ENCODE measurements at places on chromosomes 5 and 9.

DNA sequence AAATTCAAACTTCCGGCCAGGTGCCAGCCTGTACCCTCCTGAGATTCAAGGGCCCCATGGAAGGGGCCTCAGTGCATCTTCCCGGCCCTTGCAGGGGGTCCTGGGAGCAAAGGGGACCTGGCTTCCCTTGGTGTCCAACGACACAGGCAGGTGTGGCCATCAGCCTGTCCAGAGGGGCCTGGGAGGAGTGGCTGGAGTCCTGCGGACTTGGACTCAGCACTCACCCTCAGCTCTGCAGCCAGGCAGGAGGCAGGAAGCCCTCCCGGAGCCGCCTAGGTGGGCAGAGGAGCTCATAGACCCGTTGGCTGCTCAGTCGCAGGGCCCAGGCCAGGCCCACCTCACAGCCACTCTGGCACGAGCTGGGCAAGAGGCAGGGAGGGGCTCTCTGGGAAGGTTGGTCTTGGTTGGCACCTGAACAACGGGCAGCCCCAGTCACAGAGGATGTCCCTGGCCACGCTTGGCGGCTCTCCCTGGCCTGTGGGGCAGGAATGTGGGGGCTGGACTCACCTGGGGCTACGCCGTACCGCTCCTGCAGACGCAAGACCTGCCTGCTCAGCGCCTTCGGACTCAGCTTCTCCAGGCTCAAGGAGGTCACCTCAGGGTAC is 53.8 kb upstream of the NRARP start:
- DNase-seq: no peak

GRCh38 chr5:178411083-178411482 is 178.5 kb upstream of the PHYKPL start:
- DNase-seq: no peak

- DNase-seq: no peak
Measured at GRCh38 chr5:149448831-149449714, 70.0 kb upstream of the IL17B start.

GRCh38 chr5:123265551-123265950 is 157.7 kb downstream of the CEP120 start:
- no peak for DNase-seq

DNA sequence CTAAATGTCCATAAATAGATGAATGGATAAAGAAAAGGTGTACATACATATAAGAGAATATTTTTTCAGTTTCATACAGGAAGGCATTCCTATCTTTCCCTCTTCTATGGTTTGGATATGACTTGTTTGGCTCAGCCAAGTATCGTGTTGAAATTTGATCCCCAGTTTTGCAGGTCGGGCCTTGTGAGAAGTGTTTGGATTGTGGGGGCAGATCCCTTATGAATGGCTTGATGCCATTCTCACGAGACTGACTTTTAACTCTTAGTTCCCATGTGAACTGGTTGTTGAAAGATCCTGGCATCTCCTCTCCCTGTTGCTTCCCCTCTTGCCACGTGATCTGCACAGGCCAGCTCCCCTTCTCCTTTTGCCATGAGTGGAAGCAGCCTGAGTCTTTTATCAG is 421.1 kb upstream of the FTMT start:
- DNase-seq: no peak

GRCh38 chr5:118015511-118015910 is 972.8 kb downstream of the DTWD2 start:
- no peak for DNase-seq

DNA sequence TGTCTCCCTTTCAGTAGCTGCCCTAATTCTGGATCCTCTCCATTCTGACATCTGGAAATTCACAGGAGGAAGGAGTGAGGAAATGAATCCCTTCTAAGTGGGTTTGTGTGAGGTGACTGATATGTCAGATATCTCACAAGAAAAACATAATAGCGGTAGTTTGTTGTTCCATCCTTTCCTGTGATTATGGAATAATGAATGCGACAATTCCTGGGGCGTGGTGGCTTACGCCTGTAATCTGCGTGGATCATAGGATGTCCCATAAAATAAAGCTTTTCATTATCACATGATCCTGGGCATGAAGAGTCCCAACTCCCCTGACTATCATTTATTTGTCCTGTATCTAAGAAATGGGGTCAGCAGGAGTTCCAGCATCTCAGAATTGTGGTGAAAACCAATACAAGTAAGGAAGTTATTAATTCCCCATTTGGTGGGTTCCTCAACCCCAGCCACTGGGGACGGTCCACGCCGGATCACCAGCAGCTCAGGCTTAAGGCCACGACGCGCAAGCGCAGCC is 375 bp upstream of the C5orf24 start:
- no peak for DNase-seq

- no peak for DNase-seq
Measured at GRCh38 chr5:55965525-55965924, 29.2 kb downstream of the IL6ST start.

GRCh38 chr5:154508114-154508513 is 30.1 kb upstream of the HAND1 start:
- no peak for DNase-seq

- DNase-seq: no peak
Measured at GRCh38 chr5:35151146-35151920, 79.0 kb downstream of the PRLR start.

GRCh38 chr5:979100-979817 is 29.3 kb upstream of the NKD2 start:
- DNase-seq: no peak

DNA sequence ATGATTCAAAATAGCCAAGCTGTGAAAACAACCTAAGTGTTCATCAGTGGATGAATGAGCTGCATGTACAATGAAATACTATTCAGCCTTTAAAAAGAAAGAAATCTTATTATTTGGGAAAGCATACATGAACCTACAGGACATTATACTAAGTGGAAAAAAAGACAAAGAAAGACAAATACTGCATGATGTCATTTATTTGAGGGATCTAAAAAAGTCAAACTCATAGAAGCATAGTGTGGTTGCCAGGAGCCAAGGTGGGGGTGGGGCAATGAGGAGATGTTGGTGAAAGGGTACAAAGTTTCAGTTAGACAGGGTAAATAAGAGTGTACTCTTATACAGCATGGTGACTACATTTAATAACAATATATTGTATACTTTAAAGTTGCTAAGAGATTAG is 261.5 kb downstream of the PARP8 start:
- DNase-seq: no peak

GRCh38 chr5:3428334-3428733 is 167.3 kb upstream of the IRX1 start:
- DNase-seq: no peak

GRCh38 chr5:144032375-144032774 is 138.1 kb downstream of the YIPF5 start:
- DNase-seq: no peak

DNA sequence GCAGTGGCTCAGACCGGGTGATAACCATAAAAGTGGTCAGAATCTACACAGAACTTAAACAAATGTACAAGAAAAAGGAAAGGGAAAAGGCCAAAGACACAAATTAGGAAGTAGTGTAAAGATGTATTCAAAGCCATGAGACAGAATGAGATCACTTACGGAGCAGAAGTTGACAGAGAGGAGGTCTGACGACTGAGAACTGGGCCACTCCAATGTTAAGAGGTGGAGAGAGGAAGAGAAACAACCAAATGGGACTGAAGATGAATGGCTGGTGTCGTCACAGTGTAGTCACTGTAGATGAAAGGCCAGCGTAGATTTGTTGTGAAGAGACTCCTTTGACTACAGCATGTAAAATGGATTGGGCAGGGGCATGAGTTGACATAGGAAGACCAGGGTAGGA is 114.4 kb downstream of the DROSHA start:
- no peak for DNase-seq

- no peak for DNase-seq
Measured at GRCh38 chr9:110180511-110181434, 27.2 kb downstream of the C9orf152 start.

DNA sequence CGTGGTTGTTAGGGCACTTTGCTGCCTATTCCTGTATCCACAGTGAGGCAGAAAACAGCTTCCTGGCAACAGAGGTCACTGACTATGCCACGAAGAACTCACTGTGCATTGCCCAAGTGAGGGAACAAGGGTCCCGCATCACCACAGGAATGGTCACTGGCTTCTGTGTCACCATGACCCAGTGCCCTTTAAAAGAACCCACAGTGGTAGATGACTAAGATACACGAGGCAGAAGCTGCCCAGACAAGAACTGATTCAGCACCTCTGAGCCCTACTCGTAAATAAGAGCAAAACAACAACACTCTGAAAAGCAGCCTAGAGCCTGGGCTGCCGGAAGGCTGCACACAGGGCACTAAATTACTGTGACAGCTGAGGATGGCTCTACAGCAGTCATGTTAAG is 236.6 kb upstream of the RASEF start:
- DNase-seq: no peak

DNA sequence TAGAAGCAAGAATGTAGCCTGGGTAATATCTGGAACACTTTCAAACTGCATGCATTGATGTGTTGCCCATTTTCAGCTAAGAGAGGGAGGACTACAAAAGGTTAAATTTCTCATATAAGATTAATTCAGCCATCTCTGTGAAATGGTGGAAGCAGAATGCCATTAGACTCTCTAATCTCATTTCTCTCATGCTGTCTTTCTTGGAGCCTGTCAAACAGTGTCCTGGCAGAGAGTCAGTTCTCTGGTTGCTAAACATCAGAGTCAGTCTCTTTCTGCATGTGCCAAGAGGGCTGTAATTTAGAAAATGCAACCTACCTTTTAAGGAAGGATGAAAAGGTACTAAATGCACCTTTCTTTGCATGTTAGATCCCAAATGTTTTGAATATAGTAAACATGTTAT is 910 bp upstream of the GARNL3 start:
- DNase-seq: no peak

DNA sequence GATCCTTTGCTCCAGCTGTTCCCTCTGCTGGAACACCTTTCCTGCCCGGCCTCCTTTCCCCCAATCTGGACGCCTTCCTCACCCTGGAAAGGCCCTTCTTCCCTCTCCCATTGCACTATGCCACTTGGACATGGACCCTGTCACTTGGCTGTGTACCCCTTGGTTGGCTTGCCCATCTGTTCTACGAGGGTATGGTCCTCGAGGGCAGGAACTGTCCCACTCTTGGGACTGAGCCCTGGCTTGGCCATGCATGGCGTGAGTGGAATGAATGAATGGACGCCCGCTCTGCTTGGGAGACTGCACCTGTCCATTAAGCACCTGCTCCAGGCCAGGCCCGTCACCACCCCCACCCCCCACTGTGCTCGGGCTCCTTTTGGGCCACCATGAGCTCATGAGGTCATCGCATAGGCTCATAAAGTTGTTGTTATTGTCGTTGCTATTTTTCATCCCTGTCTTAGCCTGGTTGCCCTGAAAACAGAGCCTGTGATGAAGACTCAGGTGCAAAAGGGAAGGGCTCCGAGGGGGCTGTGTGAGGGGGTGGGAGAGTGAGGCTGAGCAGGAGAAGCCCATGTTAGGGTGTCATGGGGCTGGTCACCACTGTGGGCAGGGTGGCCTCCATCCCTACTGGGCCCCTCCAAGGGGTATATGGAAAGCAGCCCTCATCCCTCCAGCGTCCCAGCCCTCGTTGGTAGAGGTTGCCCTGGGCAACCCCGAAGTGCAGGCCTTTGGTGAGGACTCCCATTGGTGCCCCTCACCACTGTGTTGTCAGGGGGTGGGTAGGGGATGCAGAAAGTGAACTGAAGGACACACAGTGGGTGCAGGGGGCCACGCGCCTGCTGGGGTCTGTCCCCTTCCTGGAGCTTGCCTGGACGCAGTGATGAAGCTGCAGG is 57.2 kb upstream of the IER5L start:
- no peak for DNase-seq

DNA sequence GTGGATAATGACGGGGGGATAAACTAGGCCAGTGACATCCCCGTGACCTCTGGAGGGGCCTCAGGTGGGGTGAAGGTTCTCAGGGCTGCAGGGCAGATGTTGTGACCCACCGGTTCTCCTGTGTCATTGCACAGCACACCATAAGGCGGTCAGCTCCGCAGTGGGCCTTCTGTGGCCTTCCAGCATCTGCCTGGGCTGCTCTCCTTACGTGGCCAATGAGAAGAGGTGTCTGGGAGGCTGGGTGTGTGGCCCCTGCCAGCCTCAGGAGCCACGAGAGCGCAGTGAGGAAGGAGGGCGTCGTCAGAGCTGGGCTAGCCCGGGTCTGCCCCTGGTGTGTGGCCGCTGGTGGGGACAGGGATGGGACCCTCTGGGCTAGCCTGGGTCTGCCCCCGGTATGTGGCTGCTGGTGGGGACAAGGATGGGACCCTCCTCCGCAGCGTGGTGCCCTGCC is 48.7 kb downstream of the COL5A1 start:
- DNase-seq: no peak

GRCh38 chr9:128280084-128280622 is 4.1 kb downstream of the SWI5 start:
- DNase-seq: no peak

DNA sequence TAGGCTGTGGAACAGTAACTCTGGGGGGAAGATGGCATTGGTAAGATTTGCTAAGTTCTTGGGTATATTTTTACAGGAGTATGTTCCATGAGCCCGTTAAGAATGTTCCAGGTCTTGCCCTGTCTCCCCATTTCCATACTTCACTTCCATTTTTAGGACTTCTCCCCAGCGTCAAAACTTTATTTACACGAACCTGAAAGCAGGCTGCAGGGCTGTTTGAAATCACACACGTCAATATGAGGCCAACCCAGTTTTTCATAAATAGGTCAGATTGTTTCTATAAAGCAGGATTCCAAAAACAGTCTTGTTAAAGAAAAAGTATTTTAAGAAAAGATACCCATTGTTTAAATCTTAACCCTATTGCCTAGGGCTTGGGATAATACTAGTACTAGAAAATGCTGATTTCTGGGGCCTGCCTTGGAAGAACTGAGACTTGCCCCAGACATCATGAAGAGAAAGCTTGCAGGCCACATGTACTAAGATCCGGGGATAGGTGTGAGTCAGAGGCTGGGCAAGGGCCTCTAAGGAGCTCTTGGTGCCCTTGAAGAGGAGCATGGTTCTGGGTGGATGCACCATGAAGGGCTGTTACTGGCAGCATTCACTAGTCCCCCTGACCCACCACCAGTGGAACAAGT is 24.2 kb downstream of the TRIO start:
- DNase-seq: no peak

DNA sequence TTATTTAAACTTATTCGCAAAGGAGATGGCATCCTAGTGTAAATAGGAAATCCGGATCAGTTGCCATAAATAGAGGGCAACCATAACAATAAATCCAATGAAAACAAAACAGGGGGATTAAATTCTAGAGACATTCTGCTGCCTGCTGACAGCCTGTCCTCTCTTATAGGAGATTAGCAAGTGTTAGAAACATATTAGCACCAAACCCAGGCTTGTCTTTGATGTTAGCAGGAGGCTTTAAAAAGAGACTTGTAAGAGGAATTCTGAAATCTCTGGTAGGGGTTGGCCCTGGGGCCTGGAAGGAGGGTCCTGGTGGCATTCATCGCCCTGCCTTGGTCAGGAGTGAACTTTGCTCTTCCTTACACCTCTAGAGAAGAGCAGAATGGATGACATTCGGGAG is 21.6 kb downstream of the NDST1 start:
- no peak for DNase-seq
